ENCODE measurements at places on chromosomes 11 and 22.

DNA sequence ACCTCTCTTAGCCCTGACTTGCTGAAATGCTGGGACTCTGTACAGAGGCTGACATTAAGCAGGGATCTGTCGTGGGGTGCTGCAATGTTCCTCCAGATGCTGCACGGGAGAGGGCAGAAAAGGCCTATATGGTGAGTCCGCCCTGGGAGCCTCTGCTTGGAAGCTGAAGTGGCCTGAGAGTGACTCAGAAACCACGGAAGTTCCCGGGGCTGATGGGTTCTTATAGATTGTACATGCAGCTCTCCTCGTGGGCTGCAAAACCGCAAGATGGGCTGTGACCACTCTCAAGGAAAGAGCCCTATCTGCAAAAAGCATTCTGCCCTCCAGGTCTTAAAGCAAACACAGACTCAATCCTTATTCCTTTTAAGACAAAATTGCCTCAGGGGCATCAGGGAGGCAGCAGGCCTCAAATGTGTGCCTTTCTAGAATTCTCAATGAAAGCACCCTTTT lies 5.8 kb upstream of the SLC43A3 start:
- DNase-seq = peak; percentile 46

DNA sequence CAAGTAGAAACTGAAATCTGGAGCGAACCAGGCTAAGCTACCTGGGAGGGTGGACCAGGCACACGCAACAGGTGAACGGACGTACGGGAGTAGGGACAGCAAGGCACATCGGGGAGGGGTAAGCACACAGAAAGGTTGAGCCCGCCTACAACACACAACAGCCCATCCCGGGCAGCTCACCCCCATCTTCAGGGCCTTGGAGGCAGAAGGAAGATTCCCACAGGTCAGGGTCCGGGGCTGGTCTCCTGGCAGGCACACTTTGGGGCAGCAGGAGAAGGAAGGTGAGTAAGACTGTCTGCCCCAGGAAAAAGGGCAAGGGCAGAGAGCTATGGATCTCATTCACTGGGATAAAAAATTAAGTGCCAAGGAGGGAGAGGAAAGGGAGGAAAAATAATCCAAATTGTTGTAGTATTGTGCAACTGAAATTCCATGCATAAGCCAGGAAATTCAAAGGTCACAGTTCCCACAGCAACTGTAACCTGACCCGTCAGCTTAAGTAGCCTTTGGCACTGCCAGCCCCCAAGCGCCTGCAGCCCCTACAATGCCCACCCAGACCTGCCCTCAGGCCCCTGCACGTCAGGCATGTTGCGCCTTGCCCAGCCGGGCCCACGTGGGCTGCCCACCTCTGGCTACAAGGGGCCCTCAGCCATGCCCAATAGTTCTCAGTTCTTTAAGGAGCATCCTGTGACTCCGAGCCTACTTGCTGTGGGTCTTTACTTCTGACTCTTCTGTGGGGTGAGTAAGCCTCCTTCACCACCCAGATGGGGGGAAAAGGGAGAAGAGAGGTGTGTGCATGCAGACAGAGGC lies 51.8 kb downstream of the MICAL3 start:
- no peak for DNase-seq

DNA sequence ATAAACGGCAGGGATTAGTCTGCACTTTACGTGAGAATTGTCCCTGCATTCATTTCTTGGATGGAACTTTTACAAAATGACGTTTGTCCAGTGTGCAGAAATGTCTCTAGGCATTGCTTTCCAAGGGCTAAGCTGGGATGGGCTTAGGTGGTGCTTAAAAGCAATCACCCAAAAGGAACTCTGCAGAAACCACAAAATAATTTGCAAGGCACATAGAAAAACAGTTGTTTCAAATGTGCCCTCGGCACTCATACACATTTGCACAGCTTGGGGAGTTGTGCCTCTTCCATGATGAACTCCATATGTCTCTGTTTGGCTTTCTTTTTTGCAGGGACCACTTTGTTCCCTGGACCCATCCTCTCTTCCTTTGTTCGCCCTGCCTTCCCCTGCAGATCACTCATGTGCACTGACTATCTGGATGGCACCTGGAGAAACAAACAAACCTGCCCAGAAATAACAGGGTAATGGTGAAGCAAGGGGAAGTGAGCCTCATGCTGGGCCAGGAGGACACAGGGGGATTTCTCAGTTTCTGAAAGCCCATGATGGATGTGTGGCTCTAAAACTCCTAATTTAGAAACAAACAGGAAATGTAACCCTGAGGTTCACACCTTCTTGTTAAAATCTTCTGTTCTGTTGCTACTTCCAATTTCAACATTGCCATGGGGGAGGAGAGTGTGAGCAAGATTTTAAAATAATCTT lies 150.2 kb downstream of the SNX19 start:
- no peak for DNase-seq

DNA sequence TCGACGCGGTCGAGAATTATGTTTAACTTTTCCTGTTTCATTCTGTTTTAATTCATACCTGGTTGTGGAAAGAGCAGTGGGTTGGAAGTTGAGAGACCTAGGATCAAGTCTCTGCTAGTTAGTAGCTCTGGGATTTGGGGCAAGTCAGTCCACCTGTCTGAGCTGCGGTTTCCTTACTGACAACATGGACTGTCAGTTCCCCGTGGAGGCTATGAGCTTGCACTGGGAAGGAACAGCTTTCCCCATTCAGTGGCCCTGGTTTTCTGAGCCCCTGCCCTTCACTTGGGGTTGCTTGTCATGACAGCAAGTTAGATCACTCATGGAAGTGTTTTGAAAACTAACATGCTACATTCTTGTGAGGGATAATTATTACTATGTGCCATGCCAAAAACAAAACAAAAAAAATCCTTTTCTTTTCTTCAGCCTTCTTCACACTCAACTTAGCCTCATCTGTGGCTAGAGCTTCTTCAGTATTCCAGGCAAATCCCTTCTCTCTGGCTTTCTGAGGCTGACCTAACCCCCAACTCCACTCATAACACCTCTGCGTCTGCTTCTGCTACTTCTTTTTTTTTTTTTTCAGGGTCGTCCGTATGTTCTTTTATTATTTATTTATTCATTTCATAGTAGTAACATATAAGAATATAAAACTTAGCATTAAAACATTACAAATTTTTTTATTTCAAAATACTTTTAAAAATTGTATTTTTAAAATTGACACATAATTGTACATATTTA lies 43.0 kb upstream of the ZBED5 start:
- DNase-seq = no peak

DNA sequence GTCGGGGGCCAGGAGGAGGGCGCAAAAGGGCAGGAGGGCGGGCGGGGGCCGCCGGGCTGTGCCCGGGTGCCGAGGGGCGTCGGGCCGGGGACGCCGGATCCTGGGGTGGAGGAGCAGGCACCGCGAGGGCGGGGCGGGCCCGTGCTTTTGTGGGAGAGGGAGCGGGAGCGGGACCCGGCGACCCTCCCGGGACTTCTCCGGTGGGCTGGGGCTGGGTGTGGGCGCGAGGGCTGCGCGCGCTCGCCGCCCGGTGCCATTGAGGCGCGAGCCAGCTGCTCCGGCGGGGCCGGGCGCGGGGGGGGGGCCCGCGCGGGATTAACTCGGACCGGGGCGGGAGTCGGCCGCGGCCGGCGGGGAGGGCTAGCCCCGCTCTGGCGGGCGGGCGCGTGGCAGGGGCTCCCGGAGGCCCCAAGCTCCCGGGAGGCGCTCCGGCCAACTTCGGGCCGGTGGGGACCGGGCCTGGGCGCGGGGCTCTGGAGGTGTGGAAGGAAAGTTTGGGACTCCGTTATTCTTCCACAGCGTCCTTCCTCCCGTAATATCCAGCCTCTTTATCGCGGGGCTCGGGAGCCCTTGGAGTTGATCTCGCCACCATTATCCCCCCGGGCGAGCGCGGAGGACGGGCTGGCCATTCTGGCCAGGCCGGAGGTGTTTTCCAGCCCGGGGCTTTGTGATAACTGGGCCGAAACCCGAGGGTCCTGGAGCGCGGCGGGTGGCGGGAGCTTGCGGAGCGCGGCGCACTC lies 936 bp downstream of the CECR2 start:
- DNase-seq = no peak

- no peak for DNase-seq
Observed at GRCh38 chr11:33899400-33900037, 7.6 kb upstream of the LMO2 start.
